Sigmoid colon (tissue), 7 donors: ENCODE measurements at places on chromosomes 12 and 14. TPM values are rescaled to one million over a fixed set of nuclear protein-coding genes. Genes with fewer than 3 reads are reported as not detected.

- no peak overlapping the region for H3K27ac ChIP-seq
- no peak for DNase-seq
- H3K36me3 ChIP-seq: no peaks in the 10 kb centered on the region
- H3K4me3 ChIP-seq: no peak overlapping the region
- no peaks in the 10 kb centered on the region for H3K4me1 ChIP-seq
Measured at GRCh38 chr14:76612654-76613053, 148.6 kb upstream of the VASH1 start.

- H3K27ac ChIP-seq: no peak overlapping the region
- H3K4me1 ChIP-seq: no peaks in the 10 kb centered on the region
- no peak overlapping the region for H3K4me3 ChIP-seq
- no peaks in the 10 kb centered on the region for H3K36me3 ChIP-seq
- no peaks in the 10 kb centered on the region for H3K27me3 ChIP-seq
Measured at GRCh38 chr12:76008428-76008827, 23.1 kb downstream of the PHLDA1 start.

- H3K27me3 ChIP-seq: no peaks in the 10 kb centered on the region
- no peaks in the 10 kb centered on the region for H3K4me1 ChIP-seq
- H3K4me3 ChIP-seq: no peak overlapping the region
- no peaks in the 10 kb centered on the region for H3K36me3 ChIP-seq
Measured at GRCh38 chr14:61374284-61374683, 52.9 kb downstream of the PRKCH start.

Gene BDKRB1
- 0.36 TPM for total RNA-seq

DNA sequence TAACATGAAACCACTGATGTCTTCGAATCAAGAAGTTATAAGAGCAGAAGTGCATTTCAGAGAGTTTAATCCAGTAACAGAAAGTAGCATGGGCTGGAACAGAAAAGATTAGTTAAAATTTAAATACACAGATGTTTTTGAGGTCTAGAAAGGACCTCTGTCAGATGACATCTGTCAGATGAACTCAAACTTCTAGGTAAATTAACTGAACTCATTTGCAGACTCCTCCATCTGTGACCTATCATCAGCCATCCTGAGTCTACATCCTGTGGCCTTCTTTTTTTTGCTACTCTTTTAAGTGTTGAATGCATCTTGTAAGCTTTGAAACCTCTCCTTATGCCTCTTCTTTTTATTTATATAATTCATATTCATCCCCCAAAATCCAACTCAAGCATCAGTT is 53.3 kb downstream of the C2CD5 start:
- H3K27ac ChIP-seq: no peak overlapping the region
- no peak overlapping the region for H3K4me3 ChIP-seq
- H3K4me1 ChIP-seq: no peaks in the 10 kb centered on the region

DNA sequence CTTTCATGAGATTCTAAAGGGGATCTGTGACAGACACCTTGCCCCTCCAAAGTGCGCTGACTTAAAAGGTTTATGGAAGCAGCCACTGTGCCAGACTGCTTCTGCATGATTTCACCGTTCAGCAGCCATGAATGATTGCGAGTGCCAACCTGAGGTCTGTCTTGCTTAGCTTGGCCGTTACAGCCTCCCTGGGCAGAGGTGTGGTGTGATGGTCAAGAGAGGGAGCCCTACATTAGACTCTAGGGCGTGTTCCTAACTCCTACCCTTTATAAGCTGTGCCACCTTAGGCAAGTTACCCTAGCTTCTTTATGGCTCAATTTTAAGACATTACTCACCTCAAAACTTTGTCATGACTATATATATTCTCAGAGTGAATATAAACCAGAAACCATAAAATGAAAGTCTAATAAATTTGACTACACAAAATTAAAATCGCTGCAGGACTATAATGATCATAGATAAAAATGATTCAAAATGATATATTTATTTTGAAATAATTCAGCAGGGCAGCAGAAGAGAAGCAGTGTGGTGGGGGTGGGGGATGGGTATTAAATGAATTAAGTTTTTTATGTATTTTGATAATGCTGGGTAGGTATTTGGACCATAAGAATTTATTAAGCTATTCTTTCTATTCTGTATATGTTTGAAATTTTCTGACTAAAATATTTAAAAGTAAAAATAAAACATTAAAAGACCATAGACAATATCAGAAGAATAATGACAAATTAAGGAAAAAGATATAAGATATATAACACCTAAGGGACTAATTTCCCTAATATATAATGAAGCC is 47.7 kb upstream of the MBIP start:
- no peaks in the 10 kb centered on the region for H3K36me3 ChIP-seq
- no peaks in the 10 kb centered on the region for H3K4me1 ChIP-seq
- no peak for DNase-seq

Gene RERG
- total RNA-seq: 104 TPM

- H3K27ac ChIP-seq: no peak overlapping the region
- DNase-seq: no peak
- H3K4me3 ChIP-seq: no peak overlapping the region
- H3K36me3 ChIP-seq: peaks cover 49% of the 10 kb centered on the region
- no peaks in the 10 kb centered on the region for H3K27me3 ChIP-seq
Measured at GRCh38 chr14:74290415-74290814, 12.3 kb downstream of the ABCD4 start.

Gene RPL10L
- total RNA-seq: not detected

GRCh38 chr12:109255377-109255776 is 53.7 kb downstream of the FOXN4 start:
- peaks cover 80% of the 10 kb centered on the region for H3K36me3 ChIP-seq
- no peaks in the 10 kb centered on the region for H3K4me1 ChIP-seq
- H3K27ac ChIP-seq: no peak overlapping the region
- peak; percentile 53 for DNase-seq

GRCh38 chr12:91601054-91601453 is 418.4 kb upstream of the DCN start:
- no peaks in the 10 kb centered on the region for H3K36me3 ChIP-seq
- no peak overlapping the region for H3K27ac ChIP-seq
- DNase-seq: no peak
- no peaks in the 10 kb centered on the region for H3K27me3 ChIP-seq

Gene SYT10
- total RNA-seq: 0.49 TPM

Gene ITGB7
- total RNA-seq: 1.4 TPM

- H3K4me3 ChIP-seq: no peak overlapping the region
- H3K4me1 ChIP-seq: no peaks in the 10 kb centered on the region
- H3K27ac ChIP-seq: no peak overlapping the region
Measured at GRCh38 chr14:84028080-84028604, 1501.8 kb upstream of the FLRT2 start.

GRCh38 chr12:13489246-13489645 is 292.7 kb downstream of the EMP1 start:
- H3K27ac ChIP-seq: no peak overlapping the region
- H3K4me3 ChIP-seq: no peak overlapping the region
- no peak for DNase-seq
- no peaks in the 10 kb centered on the region for H3K27me3 ChIP-seq
- no peaks in the 10 kb centered on the region for H3K4me1 ChIP-seq

Gene PLCZ1
- total RNA-seq: not detected

Gene KRT82
- not detected for total RNA-seq

Gene EFS
- 12.6 TPM for total RNA-seq

GRCh38 chr12:77308056-77308455 is 242.7 kb upstream of the E2F7 start:
- no peaks in the 10 kb centered on the region for H3K36me3 ChIP-seq
- H3K4me1 ChIP-seq: no peaks in the 10 kb centered on the region

Gene GALNT16
- total RNA-seq: 20.5 TPM

DNA sequence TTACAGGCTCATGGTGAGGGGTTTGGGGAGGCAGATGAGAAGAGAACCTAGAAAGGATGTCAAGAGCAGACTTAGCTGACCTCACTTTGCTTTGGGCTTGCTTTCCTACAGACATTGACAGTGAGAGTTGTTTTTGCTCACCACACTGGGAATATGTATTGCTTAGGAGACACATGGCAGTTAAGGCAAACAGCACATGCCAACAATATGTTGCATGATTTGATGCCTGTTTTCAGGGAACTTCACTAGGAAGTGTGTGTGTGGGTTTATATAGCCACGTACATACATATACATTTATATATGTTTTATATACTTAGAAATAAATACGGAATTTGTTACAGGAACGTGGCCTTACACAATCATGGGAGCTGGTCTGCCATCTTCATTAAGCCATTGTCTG is 346.1 kb downstream of the RGS6 start:
- no peaks in the 10 kb centered on the region for H3K27me3 ChIP-seq
- no peak for DNase-seq
- H3K27ac ChIP-seq: no peak overlapping the region
- no peak overlapping the region for H3K4me3 ChIP-seq

GRCh38 chr12:108468196-108468968 is 46.7 kb upstream of the FICD start:
- H3K27ac ChIP-seq: no peak overlapping the region
- no peaks in the 10 kb centered on the region for H3K27me3 ChIP-seq
- no peak overlapping the region for H3K4me3 ChIP-seq
- DNase-seq: no peak
- H3K36me3 ChIP-seq: no peaks in the 10 kb centered on the region
- H3K4me1 ChIP-seq: no peaks in the 10 kb centered on the region

- no peak overlapping the region for H3K4me3 ChIP-seq
- no peak for DNase-seq
- H3K4me1 ChIP-seq: no peaks in the 10 kb centered on the region
- no peak overlapping the region for H3K27ac ChIP-seq
Measured at GRCh38 chr12:130214686-130215395, 52.6 kb downstream of the FZD10 start.

GRCh38 chr12:29163146-29163545 is 14.1 kb downstream of the FAR2 start:
- H3K27me3 ChIP-seq: no peaks in the 10 kb centered on the region
- H3K4me1 ChIP-seq: peaks cover 14% of the 10 kb centered on the region
- no peaks in the 10 kb centered on the region for H3K36me3 ChIP-seq
- no peak for DNase-seq

- H3K36me3 ChIP-seq: no peaks in the 10 kb centered on the region
- H3K27me3 ChIP-seq: no peaks in the 10 kb centered on the region
- no peak overlapping the region for H3K27ac ChIP-seq
Measured at GRCh38 chr14:98393527-98393926, 878.5 kb downstream of the BCL11B start.

- H3K36me3 ChIP-seq: no peaks in the 10 kb centered on the region
- H3K4me3 ChIP-seq: no peak overlapping the region
- H3K4me1 ChIP-seq: no peaks in the 10 kb centered on the region
Measured at GRCh38 chr14:81991998-81992397, 458.3 kb upstream of the SEL1L start.

Gene EAPP
- 41.0 TPM for total RNA-seq

DNA sequence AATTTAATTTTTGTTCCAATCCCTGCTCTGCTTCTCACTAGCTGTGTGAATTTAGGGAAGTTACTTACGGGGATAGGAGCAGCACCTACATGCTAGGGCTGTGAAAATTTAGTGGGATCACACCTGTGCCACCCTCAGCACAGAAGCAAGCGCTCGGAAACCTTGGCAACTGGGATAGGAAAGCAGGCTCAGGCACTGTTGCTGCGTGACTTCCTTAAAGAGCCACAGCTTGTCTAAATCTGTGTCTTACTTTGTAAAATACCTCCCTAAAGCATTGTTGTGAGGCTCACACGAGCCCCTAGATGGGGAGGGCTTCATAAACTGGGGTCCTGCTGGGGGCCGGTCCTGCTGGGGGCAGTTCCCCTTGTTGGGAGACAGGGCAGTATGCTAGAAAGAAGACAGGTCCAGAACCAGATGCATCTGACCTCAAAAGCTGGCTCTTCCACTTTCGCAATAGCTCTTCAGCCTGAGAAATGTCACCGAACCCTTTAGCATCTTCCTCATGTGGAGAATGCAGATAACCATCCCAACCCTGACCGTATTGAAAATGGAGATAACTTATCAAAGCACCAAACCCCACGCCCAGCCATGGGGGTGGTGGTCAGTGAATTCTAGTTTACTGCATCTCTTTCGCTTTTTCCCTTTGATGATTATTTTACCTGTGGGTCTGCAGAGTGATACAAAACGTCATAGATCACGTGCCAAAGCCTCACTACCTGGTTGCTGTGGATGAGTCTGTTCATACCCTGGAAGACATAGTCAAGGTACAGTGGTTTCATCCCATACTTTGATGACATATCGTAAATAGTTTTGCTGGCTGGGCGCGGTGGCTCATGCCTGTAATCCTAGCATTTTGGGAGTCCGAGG is 54.1 kb downstream of the AK7 start:
- H3K4me1 ChIP-seq: no peaks in the 10 kb centered on the region
- no peak for DNase-seq
- no peaks in the 10 kb centered on the region for H3K27me3 ChIP-seq
- H3K36me3 ChIP-seq: no peaks in the 10 kb centered on the region
- H3K4me3 ChIP-seq: no peak overlapping the region

Gene HOTAIR
- total RNA-seq: not detected

DNA sequence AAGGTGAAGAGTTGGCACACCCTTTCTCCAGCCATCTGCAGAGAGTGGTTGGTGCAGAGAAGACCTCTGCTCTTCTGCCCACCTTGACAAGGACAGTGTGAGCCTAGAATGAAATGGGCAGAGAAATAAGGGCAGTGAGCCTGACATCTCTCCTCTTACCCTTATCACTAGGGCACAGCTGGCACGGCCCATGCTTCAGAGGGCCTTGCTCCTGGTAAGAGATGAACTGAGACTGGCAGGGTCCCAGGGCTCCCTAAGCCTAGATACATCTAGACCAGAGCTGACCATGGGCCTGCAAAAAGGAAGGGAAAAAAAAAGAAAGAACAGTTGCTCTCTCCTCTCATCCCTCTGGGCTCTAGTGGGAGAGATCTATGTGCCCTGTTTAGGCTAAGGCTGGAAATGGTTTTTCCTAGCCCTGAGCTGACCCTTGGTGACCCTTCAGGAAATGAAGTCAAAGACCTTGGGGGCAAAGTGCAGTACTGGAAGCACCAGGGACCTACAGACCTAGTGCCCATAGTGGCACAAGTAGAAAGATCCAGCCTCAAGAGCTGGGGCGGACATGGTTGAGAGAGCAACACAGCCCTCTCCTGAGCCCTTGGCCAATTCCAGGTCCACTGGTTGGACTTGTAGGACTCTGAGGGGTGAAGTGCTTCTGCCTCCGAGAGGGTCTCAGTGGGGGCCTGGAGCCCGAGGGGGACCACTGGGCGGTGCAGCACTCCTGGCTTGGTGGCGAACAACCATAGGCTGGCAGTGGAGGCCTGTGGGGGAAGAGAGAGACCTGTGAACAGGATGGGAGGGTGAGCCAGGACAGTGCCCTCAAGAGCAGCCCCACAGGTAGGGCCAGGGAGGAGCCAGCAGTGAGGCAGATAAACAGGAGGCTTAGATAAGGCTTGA is 22.0 kb downstream of the PRPF40B start:
- peaks cover 80% of the 10 kb centered on the region for H3K36me3 ChIP-seq
- no peak overlapping the region for H3K4me3 ChIP-seq
- no peak overlapping the region for H3K27ac ChIP-seq
- no peaks in the 10 kb centered on the region for H3K27me3 ChIP-seq
- H3K4me1 ChIP-seq: peaks cover 13% of the 10 kb centered on the region

- no peaks in the 10 kb centered on the region for H3K27me3 ChIP-seq
- H3K27ac ChIP-seq: peak overlapping the region; percentile 54
- no peak for DNase-seq
Measured at GRCh38 chr14:96030108-96030760, 8.9 kb upstream of the C14orf132 start.

Gene FZD10
- total RNA-seq: 1.7 TPM

Gene CCDC196
- total RNA-seq: not detected

- peak; percentile 92 for DNase-seq
- peaks cover 89% of the 10 kb centered on the region for H3K4me1 ChIP-seq
- H3K4me3 ChIP-seq: no peak overlapping the region
- H3K27me3 ChIP-seq: no peaks in the 10 kb centered on the region
- peak overlapping the region; percentile 85 for H3K27ac ChIP-seq
Measured at GRCh38 chr12:57148469-57149244, 1.2 kb upstream of the LRP1-AS start.
